ENCODE measurements at places on chromosomes 1 and 21.

DNA sequence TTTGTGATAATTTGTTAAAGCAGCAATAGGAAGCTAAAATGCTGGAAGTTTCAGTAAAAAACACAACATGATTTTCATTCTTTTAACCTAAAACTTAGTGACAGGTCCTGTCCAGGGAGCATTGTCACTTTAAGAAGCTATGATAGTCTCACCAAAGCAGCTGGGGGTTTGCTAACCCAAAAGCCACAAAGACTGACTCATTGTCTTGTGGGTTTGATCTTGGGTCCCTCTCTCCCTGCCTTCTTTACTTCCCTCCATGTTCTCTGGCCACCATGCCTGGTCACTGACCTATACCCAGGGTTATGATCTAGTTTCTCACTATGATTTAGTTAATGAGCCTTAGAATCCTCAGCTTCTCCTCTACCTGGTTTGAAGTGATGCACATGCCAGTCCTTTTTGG, 213.5 kb upstream of the PTGFR start:
- no peak for DNase-seq

- no peak for DNase-seq
These were observed 71.3 kb upstream of the KIAA1614 start for GRCh38 chr1:180841415-180841814.

DNA sequence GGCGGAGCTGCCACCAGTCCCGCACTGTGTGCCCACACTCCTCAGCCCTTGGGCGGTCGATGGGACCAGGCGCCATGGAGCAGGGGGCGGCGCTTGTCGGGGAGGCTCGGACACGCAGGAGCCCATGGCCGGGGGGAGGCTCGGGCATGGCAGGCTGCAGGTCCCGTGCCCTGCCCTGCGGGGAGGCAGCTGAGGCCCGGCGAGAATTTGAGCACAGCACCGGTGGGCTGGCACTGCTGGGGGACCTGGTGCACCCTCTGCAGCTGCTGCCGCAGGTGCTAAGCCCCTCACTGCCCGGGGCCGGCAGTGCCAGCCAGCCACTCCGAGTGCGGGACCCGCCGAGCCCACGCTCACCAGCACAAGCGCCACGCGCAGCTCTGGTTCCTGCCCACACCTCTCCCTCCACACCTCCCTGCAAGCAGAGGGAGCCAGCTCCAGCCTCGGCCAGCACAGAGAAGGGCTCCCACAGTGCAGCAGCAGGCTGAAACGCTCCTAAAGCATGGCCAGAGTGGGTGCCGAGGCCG, 267.7 kb downstream of the RYR2 start:
- DNase-seq, result no peak

DNA sequence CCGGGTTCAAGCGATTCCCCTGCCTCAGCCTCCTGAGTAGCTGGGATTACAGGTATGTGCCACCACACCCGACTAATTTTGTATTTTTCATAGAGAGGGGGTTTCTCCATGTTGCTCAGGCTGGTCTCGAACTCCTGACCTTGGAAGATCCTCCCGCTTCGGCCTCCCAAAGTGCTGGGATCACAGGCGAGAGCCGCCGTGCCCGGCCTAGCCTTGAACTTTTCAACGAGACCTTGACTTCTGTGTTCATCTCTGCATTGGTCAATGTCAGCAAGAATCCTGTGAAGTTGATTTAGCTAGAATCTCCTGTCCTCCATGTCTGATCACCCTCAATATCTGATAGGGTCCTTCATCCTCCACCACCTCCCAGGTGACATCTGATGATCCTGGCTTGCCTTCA, 11.4 kb upstream of the CNR2 start:
- DNase-seq, result no peak

DNA sequence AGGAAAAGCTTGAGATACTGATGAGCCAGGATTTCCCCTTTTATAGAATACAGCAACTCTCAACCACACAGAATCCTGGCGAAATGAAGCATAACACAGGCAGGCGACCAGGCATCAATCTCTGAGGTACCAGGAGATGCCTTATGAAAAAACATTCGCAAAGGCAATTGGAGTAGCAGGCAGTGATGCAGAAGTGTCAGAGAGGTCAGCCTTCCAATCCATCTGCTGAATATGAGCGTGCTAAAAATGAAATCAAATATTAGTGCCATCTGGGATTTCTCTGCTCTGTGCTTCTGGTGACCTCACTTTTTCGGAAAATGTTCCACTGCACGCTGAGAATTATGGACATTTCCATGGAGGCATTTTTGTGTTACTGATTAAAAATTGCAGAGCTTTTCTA, 258.8 kb downstream of the VAV3 start:
- no peak for DNase-seq

- peak; percentile 21 for DNase-seq
These were observed 479 bp downstream of the POGK start for GRCh38 chr1:166839600-166840308.

DNA sequence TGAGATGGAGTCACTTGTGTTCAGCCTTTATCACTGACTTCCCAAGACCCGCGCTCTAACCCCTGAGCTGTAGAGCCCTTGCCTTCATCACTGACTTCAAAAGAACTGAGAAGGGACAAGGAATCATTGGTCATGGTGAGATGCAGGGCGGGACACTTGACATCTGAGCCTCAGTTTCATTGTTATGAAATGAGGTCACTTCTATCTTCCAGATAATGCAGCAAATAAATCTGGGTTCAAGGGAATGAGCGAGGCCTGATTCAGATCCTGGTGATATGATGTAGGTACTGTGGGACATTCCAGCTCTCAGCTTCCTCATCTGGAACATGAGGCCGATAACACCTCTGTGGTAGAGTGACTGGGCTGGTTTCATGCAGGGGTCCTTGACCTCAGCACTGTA, 13.8 kb downstream of the KAZN start:
- no peak for DNase-seq

GRCh38 chr1:226702318-226702956, 36.6 kb downstream of the ITPKB start:
- peak; percentile 33 for DNase-seq

GRCh38 chr21:45982758-45983648, 1.4 kb downstream of the COL6A1 start:
- no peak for DNase-seq

DNA sequence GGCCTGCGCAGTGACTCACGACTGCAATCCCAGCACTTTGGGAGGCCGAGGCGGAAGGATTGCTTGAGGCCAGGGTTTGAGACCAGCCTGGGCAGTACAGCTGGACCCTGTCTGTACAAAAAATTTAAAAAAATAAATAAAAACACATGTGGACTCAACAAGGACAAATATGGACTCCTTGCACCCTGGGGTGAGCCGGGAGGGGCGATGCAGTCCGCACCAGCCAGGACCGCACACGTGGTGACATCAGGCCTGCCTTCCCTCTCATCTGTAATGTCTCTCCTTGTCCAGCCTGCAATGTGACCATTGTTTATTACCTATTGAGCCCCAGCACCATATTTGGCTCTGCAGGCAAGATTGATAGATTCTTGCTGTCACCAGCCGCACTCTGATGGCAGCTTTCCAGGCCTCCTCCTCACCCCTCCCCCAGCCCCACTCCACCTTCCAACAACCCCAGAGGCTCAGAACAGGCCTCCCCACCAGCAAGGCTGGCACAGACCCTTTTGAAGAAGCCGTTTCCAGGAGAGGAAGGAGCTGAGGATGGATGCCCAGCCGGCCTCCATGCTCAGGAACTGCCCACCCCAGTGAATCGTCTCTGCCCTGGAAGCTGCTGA, 55.2 kb downstream of the IRF2BP2 start:
- no peak for DNase-seq

GRCh38 chr1:96370757-96371156, 350.8 kb upstream of the PTBP2 start:
- no peak for DNase-seq

- no peak for DNase-seq
These were observed 59.0 kb downstream of the NDUFS5 start for GRCh38 chr1:39085174-39085573.

DNA sequence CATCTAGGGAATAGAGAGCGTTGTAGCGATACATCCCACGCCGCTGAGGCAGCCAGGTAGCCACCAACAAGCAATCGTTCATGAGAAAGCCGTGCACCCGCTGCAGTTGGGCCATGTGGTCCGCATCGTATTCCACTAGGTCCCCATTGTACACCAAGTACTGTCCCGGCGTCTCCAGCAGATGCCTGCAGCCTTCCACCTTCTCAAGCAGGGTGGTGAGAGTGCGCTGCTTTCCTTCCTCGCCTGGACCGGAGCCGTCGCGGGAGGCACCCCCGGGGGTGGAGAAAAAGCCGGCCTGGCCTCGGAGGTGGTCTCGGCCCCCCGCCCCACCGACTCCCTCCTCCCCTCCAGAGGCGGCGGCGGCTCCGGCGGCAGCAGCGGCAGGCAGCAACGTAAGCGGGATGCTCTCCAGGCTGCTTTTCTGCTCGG, 595 bp downstream of the EXOC8 start:
- no peak for DNase-seq

GRCh38 chr1:204377800-204378668, 18.3 kb upstream of the PLEKHA6 start:
- no peak for DNase-seq

DNA sequence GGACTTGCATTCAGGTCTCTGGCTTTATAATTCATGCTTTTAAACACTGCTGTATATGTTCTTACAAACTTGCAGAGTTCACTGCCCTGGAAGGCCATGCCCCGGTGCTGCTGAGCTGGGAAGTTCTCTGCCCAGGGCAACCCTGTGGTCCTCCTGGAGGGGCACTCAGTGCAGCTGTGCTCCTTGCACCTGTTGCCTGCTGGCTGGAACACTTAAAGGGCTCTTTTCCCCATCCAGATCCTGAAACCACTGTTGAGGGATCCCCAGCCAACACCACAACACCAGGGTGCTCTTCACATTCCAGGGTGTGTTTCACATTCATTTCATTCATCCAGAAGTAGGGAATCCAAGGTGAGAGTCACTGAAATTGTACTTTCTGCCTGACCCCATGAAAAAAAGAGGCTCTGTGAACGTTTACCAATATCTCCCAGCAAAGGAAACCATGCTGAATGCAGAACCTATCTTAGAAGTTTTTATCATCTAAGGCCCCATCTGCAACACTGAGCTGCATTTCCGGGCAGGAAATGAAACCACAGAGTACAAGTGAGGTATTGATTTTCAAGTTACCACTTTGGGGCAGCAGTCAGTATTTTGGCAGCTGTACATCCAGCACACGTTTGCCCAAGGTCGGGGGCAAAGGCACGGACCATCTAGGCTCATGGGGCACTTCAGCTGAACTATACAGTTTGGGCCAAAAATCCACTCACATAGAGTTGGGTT, 16.4 kb upstream of the KIAA0040 start:
- DNase-seq, result no peak

- no peak for DNase-seq
These were observed 98.0 kb downstream of the KCNJ15 start for GRCh38 chr21:38354746-38355145.

GRCh38 chr1:85501355-85501898, 36.5 kb upstream of the DDAH1 start:
- DNase-seq, result no peak

DNA sequence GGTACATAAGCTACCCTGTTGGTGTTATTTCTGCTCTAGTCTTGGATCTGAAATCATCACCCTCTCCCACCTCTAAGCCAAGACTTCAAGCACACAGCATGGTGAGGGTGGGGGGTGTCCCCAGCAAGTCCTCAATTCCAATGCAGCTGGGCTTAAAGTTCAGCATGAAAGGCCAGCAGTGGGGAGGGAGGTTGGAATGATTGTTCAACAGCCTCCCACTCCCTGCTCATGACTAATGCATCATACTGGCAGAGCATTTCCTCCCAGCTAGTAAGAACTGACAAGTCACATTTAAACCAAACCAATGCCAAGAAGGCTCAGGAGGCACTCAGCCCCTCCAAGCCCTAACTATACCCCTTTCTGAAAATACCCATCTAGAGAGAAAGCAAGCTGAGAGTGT, 50.1 kb downstream of the TIAM1 start:
- DNase-seq, result no peak

GRCh38 chr1:65965112-65965996, 172.7 kb downstream of the PDE4B start:
- no peak for DNase-seq

- DNase-seq, result no peak
These were observed 1.7 kb downstream of the TMEM125 start for GRCh38 chr1:43271186-43272118.

- no peak for DNase-seq
These were observed 24.9 kb downstream of the CSMD2 start for GRCh38 chr1:34140011-34140676.

DNA sequence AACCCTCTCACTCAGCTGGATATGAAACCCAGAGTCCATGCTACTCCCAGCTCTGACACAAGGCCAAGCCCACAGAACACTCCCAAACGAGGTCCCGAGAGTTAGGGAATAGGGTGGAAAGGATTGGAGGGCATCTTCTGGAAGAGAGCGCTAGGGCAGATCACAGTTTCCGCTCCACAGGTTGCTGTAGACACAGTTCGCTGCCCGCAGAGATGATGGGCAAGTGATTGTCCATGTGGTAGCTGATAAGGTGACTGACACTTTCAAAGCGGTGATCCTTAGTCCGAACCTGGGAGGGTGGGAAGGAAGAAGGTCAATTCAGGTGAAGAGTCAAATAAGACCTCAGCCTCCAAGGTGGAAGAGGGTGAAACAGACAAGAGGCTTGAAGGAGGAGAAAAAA, 2.1 kb upstream of the PYGO2 start:
- no peak for DNase-seq

- no peak for DNase-seq
These were observed 2.9 kb downstream of the TNFAIP8L2 start for GRCh38 chr1:151159373-151159772.

DNA sequence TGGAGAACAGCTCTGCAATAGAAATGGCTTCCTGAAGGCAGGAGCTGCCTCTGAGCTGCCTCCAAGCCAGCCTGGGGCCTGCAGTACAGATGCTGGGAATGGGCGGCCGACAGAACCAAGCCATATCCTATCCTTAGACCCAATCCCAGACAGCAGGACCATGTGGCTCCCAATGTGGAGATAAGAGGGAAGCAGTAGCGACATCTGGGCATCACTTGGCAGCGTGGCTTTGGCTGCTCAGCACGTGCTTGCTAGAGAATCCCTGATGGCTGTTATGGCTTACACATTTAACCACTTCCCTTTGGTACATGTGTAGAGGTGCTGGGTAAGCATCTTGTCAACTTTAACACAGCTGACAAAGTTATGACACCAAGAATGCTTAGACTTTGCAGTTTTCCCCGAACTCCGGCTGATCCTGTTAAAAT, 87.7 kb downstream of the MAN1C1 start:
- DNase-seq, result no peak

- no peak for DNase-seq
These were observed 66.1 kb downstream of the RGS18 start for GRCh38 chr1:192224396-192224795.

- no peak for DNase-seq
These were observed 2.4 kb upstream of the KRTAP10-11 start for GRCh38 chr21:44643741-44644310.

- DNase-seq, result no peak
These were observed 32.3 kb downstream of the PTPRC start for GRCh38 chr1:198671136-198671535.

Data from cerebellar nuclear complex (tissue), 1 donor.